ENCODE measurements at places on chromosomes 5 and 9. TPM values are rescaled to one million over a fixed set of nuclear protein-coding genes. Genes with fewer than 3 reads are reported as not detected.

DNA sequence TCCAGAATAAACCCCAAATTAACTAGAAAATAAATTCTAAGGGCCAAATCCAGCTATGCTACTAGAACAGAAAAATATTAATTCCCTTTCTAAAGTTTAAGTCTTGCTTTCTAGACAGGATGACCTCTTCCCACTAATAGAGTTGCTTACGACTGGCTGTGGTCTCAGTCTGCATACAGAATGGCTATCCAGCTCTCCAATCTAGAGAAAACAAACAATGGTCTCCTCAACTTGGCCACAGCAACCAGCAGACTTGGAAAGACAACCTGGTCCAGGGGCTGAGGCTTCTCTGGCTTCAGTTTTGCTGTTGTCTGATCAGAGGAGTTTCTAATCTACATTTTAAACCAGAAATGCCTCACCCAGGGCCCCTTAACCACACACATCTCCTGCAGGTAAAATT is 28.9 kb downstream of the RASEF start:
- no peak for DNase-seq

- no peak for DNase-seq
Measured at GRCh38 chr9:132443951-132444607, 34.1 kb downstream of the CFAP77 start.

DNA sequence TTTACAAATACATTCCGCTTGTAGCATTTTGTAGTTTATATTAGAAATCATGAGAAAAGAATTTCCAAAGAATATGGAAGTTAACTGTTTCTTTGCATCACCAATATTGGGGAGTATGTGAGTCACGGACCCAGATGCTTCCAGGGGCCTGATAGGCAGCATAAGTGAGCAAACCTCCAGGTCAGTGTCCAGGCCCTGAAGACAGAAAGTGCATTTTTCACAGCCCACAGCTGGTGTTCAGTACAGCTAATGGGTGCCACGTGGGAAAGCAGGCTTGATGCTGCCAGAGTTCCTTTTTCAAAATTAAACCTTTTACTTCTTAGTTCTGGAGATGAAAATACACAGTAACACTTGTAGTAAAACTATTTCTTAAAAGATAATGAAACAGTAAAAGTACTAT is 454.4 kb upstream of the ACTBL2 start:
- DNase-seq: no peak

DNA sequence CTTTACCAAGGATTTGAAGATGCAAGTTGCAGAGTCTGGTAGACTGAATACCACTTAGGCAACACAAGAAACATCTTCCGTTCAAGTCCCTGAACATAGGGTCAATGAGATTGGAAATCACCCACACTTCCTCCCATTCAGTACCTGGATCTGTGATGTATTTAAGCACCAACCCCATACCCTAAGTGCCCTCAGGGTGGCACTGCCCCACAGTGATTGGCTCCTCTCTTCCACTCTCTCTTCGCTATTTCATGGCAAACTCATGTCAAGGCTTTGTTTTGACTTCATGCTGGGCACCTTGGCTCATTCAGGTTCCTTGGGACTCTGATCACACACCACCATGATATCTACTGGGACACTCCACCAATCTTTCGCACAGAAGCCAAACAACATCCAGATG is 53.7 kb downstream of the GGTA1 start:
- no peak for DNase-seq

DNA sequence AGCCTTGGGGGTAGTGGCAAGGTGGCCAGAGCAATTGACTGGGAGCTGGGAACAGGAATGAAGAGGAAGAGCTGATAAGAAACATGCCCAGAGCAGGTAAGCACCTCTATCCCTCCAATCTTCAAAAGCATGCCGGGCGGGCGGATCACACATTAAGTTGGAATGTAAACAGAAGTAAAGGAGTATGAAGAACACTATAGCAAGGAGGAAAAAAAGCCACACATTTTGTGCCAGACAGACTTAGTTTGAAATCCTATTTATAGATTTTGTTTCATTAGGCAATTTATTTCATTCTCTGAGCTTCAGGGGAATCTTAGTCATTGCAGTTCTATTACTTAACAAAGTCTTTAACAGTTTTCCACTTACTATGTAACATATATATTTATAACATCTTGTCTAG is 173.9 kb upstream of the TNC start:
- no peak for DNase-seq

- no peak for DNase-seq
Measured at GRCh38 chr5:166980666-166981065, 1310.8 kb upstream of the WWC1 start.

- DNase-seq: no peak
Measured at GRCh38 chr5:19258686-19259085, 729.3 kb downstream of the CDH18 start.

- no peak for DNase-seq
Measured at GRCh38 chr5:153753645-153754432, 263.4 kb downstream of the GRIA1 start.

DNA sequence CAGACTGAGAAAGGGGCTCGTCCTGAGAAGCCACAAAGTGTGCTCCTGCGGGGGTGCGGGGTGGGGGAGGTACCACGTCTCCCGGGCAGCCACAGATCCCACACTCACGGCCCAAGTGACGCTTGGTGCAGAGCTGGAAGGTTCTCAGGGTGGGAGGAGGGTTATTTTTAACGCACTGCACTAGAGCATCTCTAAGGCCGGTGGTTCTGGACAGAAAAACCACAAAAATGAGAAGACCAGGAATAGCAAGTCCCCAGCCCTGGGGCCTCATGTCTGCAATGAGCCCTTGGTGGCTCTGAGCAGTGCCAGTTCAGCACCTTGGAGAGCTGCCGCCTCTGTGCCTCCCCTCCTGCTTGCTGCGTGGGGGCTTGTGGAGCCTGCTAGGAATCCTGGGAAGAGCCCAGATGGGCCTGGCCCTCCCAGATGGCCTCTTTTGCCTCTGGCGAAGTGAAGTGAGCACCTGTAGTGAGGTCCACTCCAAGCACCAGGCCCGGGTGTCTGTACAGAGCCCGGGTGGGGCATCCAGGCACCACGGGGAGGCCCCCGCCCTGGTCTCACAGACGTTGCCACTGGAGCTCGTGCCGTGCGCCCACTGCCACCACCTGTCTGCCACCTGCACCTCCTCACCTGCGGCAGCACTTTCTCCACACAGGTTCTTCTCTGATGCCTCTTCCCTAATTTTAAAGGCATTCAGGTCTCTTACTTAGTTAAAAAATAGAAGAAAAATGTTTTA is 48.9 kb upstream of the CACNA1B start:
- no peak for DNase-seq

- DNase-seq: no peak
Measured at GRCh38 chr5:3344671-3345070, 251.0 kb upstream of the IRX1 start.

GRCh38 chr5:68319706-68320412 is 104.3 kb downstream of the PIK3R1 start:
- DNase-seq: no peak

GRCh38 chr5:129094924-129095899 is 663 bp downstream of the ISOC1 start:
- DNase-seq: peak; percentile 77

GRCh38 chr5:148374690-148375360 is 8.9 kb upstream of the FBXO38 start:
- DNase-seq: no peak

GRCh38 chr5:52702877-52703276 is 84.8 kb upstream of the ITGA1 start:
- DNase-seq: no peak

GRCh38 chr5:80793354-80793753 is 138.6 kb upstream of the DHFR start:
- no peak for DNase-seq

DNA sequence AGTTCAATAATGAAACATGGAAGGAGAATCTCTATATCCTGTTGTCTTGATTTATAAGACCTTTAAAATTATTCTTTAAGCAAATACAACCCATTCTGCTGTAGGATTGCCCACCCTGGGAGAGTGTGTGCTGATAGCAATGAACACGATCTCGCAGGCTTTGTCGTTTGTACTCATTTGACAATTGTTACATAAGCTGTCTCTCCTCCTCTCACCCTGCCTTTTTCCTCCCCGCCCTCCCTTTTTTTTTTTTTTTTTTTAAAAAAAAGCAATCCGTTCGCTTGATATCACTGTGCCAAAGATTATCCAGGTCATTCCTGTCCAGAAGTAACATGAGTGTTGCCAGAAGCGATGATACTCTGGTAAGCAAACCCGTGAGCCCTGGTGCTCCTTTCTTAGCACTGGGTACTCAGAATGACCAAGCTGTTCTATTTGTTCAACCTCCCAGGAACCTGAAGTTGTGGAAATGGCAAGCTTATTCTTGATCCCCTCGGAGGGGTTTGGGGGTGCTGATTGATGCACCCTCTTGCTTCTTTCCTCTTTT is 82.7 kb upstream of the CTSL start:
- no peak for DNase-seq

- DNase-seq: no peak
Measured at GRCh38 chr5:84695330-84695729, 310.6 kb upstream of the EDIL3 start.

- no peak for DNase-seq
Measured at GRCh38 chr5:158559066-158559465, 540.6 kb downstream of the EBF1 start.

GRCh38 chr5:171308453-171309275 is at the start of gene TLX3:
Gene TLX3, plus strand, starts transcription at chr5:171309248. Its CDS starts 118 bp downstream, at chr5:171309366.
- DNase-seq: no peak

DNA sequence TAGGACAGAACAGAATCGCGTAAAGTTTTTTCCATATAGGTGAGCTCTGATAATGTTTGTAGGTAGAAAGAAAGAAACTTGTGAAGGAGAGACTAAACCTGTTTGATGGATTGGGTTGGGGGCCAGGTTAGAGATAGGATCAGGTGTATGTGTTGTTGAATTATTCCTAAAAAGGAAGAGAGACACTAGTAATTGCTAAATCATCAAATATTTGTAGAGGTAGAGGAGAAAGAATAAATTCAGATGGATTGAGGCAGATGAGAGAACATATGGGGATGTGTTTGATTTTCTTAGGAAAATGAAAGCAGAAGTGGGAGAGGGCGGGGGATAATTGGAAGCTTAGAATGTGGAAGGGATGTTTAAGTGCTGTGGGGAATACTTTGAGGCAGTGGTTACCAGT is 7.7 kb downstream of the ZCCHC7 start:
- no peak for DNase-seq

- DNase-seq: peak; percentile 76
Measured at GRCh38 chr9:71604197-71605063, 163.9 kb downstream of the CEMIP2 start.

DNA sequence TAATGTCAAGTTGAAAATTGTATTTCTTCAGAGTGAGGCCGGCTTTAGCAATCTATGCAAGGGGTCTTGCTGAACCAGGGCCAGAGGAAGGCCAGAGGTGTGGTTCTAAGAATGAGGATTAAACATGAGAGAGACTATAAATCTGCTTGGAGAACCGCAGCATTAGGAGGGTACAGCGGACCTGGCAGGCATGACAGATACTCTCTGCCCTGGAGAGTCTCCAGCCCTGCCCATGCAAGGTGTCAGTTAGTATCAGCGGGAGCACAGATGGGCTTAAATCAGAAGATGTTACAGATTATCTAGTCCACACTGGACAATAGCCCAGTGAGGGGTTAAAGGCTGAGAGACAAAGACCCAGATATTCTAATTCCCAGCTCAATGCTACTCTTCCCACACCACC is 11.5 kb upstream of the GPX3 start:
- no peak for DNase-seq

- no peak for DNase-seq
Measured at GRCh38 chr5:136279314-136279713, 86.0 kb downstream of the TRPC7 start.

- DNase-seq: no peak
Measured at GRCh38 chr9:135473972-135474543, 5.5 kb upstream of the PPP1R26 start.

DNA sequence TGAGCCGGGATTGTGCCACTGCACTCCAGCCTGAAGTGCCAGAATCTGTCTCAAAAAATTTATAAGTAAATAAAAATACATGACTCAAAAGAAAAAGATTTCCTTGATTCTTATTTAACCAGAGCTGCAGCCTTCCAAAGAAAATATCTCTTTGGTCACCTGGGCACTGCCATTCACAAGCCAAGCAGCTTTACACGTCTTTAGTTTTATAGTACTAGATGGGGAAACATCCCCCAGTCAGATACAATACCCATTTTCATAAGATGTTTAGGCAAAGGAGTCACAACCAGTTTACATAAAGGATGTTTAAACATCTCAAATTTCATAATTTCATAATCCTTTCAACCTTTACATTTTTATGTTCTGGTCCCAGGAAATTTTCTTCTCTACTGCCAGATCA is 13.7 kb upstream of the OXCT1 start:
- DNase-seq: no peak

DNA sequence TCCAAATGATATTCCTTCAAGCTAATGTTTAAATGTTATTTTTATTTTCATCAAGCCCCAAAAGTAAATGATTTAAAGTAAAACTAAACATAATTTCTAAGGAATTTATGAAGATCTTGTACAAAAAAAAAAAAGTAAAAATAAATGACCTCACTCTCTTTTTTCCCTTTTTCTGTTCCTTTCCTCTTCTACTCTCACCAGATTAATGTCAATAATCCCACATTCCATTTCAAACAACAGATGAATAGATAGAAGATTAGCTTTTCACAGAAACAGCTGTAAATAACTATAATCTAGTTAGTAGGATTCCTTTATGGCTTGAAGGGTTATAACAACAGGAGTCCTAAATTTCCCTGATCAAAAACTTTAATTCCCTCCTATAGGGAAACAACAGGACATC is 88.1 kb downstream of the EFNA5 start:
- no peak for DNase-seq

DNA sequence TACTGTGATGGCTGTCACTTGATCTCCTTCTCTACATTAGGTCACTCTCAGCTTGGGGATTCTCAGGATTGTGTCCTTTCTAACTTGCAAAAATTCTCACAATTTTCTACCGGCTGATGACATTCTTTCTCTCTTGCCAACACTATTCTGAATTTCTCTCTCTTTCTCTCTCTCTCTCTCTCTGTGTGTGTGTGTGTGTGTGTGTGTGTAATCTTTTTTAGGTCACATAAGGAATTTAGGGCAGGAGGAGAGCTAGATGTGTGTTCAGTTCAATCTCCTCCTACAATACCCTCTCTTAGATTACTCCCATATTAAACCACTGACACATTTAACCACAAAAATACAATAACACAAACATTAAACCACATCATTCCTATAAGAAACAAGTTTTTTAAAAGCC is 242.3 kb upstream of the NREP start:
- DNase-seq: no peak

GRCh38 chr5:152089644-152090043 is 165.0 kb upstream of the GLRA1 start:
- no peak for DNase-seq

COL15A1 gene
- total RNA-seq: 7.7 TPM

OBP2B gene
- not detected for total RNA-seq

TAF1L gene
- not detected for total RNA-seq

DMGDH gene
- 1.9 TPM for total RNA-seq

IL13 gene
- not detected for total RNA-seq

CAPSL gene
- total RNA-seq: not detected

IFNA13 gene
- not detected for total RNA-seq

HK3 gene
- 2.2 TPM for total RNA-seq

MARCHF11 gene
- total RNA-seq: not detected

All from psoas muscle (tissue), 8 donors.